Kidney (tissue), 22 donors: ENCODE measurements at places on chromosomes 11 and 22. TPM values are rescaled to one million over a fixed set of nuclear protein-coding genes. Genes with fewer than 3 reads are reported as not detected.

GRCh38 chr22:24594569-24595120 lies 1.8 kb upstream of the LRRC75B start:
- no peak for DNase-seq

DNA sequence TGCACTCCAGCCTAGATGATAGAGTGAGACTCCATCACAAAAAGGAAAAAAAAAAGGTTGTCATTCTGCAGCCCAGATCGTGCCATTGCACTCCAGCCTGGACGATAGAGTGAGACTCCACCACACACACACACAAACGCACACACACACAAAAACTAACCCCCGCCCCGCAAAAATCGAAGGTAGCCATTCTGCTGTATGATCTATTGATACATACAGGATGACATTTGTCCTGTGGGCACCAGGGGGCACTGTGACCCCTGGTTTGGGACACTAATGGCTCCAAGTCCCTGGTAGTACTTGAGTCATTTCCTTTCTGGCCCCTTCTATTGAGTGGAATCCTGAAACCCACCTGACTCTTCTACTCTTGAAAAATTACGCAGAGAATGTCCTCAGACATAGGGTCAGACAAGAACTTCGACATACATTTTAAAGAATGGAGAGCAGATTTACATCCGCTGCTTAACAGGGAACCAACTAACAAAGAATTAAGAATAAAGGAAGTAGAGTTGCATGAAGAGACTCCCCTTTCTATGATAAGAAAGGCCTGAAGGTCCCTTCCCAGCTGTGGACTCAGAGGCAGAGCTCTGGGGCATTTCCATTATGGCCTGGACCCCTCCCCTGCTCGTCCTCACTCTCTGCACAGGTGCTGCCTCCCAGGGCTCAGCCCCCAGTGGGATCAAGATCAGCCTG lies 35.0 kb upstream of the PRAME start:
- DNase-seq, result no peak

DNA sequence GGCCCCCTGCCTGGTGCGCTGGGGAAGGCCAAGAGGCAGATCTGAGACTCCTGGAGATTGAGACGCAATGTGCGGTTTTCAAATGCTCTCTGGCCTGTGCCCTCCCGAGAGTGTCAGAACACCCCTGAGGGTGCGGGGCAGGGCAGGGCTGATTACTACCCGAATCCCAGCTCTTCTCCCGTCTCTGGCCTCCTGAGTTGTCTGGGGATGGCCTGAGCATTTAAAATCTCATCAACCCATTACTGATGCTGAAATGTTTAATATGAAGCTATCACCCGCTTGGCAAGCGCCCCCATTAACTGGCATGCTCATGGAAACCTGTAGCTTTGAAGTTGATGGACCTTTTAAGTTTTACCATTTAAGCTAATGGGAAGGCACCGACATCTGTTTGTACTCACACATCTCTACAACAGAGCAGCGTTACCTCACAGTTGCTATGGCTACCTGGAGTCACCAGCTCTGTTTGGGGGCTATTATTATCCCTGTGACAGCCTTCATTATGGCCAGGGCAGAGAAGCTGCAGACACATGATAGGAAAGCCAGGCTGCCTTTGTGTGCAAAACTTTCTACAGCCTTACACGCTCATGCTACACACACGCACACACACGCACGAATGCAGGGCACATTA lies 3.6 kb upstream of the MB start:
- peak; percentile 87 for DNase-seq

Gene BCO2
- total RNA-seq, result 9.6 TPM

Gene STARD10
- total RNA-seq, result 40.7 TPM
